ENCODE measurements at places on chromosomes 4 and X. TPM values are rescaled to one million over a fixed set of nuclear protein-coding genes. Genes with fewer than 3 reads are reported as not detected.

USP17L5 gene
- not detected for total RNA-seq

IL2RG gene
- total RNA-seq, result 0.10 TPM

IL3RA gene
- total RNA-seq, result 0.31 TPM

NSDHL gene
- 40.6 TPM for total RNA-seq

SORBS2 gene
- 0.31 TPM for total RNA-seq

SPP1 gene
- 181 TPM for total RNA-seq

CHRDL1 gene
- not detected for total RNA-seq

GYPE gene
- total RNA-seq, result not detected

CT45A3 gene
- total RNA-seq, result not detected
